ENCODE measurements at places on chromosomes 6 and 20. TPM values are rescaled to one million over a fixed set of nuclear protein-coding genes. Genes with fewer than 3 reads are reported as not detected.

- DNase-seq, result no peak
These were observed 16.4 kb downstream of the RBM38 start for GRCh38 chr20:57407541-57407956.

GRCh38 chr6:168092541-168092940 is 13.5 kb upstream of the FRMD1 start:
- no peak for DNase-seq

- DNase-seq, result no peak
These were observed 2.7 kb upstream of the ASXL1 start for GRCh38 chr20:32355417-32355841.

- no peak for DNase-seq
These were observed 24.8 kb upstream of the DYNLRB1 start for GRCh38 chr20:34491226-34491931.

- DNase-seq, result no peak
These were observed 5.5 kb downstream of the PTGIS start for GRCh38 chr20:49562311-49563014.

GRCh38 chr6:36419310-36419709 is 23.3 kb downstream of the PXT1 start:
- no peak for DNase-seq

- DNase-seq, result no peak
These were observed 33.8 kb upstream of the CD83 start for GRCh38 chr6:14083751-14084150.

- DNase-seq, result no peak
These were observed 542.0 kb upstream of the MARCKS start for GRCh38 chr6:113315165-113315564.

DNA sequence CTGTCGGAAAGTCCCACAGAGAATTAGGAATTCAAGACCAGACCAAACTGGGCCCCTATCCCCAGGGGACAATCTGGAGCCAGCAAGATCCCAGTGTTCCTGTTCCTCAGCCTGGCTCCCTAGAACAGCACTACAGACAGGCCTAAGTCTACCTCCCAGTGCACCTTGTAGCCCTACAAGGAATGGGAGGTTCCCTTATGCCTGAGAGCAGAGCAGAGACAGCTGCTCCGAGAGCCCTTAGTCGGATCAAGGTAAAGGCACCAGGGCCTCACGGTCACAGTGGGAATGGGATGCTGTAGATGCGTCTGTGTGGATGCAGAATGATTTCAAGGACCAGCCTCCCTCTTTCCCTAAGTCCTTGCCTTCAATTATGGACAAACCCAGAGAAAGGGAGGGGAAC is 204.5 kb upstream of the STXBP5 start:
- no peak for DNase-seq

GRCh38 chr20:11155156-11155756 is 481.5 kb upstream of the JAG1 start:
- DNase-seq, result no peak

DNA sequence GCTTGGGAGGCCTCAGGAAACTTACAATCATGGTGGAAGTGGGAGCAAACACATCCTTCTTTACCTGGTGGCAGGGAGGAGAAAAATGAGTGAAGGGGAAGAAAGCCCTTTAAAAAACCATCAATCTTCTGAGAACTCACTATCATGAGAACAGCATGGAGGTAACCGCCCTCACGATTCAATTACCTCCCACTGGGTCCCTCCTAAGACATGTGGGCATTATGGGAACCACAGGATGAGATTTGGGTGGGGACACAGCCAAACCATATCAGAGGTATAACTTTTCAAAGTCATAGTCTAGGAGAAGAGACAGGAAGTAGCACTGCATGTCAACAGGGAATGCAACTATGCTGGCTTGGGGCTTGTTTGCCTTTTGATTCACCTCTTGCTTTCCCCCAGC is 59.9 kb upstream of the DTNBP1 start:
- no peak for DNase-seq

- no peak for DNase-seq
These were observed 15.6 kb downstream of the LRRN4 start for GRCh38 chr20:6038256-6038655.

DNA sequence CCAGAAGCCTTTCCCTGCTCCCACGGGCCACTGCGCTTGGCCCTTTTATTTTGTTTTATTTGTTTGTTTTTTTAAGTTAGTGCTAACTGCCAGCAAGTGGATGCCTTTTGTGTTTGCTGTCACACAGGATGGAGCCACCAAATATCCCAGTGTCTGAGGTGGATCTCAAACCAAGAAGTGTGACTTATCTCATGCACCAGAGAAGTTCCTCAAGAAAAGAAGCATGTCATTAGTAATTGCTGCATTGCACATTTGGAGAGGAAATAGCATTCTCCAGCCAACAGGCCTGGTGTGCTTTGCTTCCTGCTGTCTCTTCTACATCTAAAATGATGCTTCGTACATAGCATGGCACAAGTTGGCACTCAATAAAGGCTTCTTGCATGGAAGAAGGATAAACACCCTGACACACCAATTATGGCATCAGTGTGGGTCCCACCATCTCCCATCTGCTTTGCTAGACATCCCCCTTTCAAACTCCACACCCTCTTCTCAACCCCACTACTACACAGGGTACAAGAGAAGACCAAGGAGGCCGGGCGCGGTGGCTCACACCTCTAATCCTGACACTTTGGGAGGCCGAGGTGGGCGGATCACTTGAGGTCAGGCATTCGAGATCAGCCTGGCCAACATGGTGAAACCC is 1.9 kb upstream of the ATP9A start:
- no peak for DNase-seq

- DNase-seq, result no peak
These were observed 73.8 kb upstream of the CD93 start for GRCh38 chr20:23159947-23160318.

- no peak for DNase-seq
These were observed 82.1 kb downstream of the SLC23A2 start for GRCh38 chr20:4919047-4919704.

Gene OPRM1
- total RNA-seq, result not detected

Gene TNFRSF21
- total RNA-seq, result 1.8 TPM

Gene PLAGL2
- total RNA-seq, result 121 TPM

Measured in CD8-positive, alpha-beta memory T cell (primary cell).